ENCODE measurements at places on chromosomes 3 and 15.

- H3K27ac ChIP-seq = no peak overlapping the region
- no peaks in the 10 kb centered on the region for H3K36me3 ChIP-seq
- peaks cover 2% of the 10 kb centered on the region for H3K4me1 ChIP-seq
- no peak for DNase-seq
- H3K4me3 ChIP-seq = no peak overlapping the region
Measured at GRCh38 chr15:76178296-76179000, 118.7 kb downstream of the TMEM266 start.

DNA sequence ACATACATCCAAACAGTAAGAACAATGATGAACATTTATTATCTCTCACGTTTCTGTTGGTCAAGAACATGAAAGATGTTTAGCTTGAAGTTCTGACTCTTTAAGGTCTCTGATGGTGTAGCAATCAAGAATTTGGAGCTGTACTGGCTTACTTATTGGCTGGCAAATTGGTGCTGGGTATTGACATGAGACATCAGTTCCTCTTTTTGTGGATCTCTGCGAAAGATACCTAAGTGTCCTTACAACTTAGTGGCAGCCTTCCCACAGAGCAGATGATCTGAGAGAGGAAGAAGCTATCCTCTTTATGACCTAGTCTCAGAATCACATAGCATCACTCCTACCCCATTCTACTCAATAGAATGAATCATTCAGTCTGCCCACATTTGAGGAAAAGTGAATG, 309.8 kb upstream of the DCBLD2 start:
- H3K27ac ChIP-seq = no peak overlapping the region
- H3K4me1 ChIP-seq = no peaks in the 10 kb centered on the region
- H3K4me3 ChIP-seq = no peak overlapping the region
- no peaks in the 10 kb centered on the region for H3K27me3 ChIP-seq

DNA sequence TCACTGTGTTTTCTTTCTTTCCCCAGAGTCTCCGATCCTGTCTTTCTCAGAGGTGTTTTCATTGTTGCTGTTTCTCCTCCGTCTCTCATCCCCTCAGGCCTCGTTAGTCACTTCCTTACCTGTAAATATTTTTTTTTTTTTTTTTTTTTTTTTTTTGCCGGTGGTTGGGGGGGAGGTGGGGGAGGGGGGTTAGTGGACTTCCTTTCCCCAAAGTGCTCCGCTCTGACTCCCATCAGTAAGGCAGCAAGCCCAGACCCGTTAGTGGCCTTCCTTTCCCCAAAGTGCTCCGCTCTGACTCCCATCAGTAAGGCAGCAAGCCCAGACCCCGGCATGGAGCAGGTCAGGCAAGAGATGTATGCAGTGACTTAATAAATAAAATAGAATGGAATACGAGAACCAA, 97.1 kb upstream of the TNFAIP8L3 start:
- no peak overlapping the region for H3K4me3 ChIP-seq
- no peaks in the 10 kb centered on the region for H3K4me1 ChIP-seq
- peaks cover 21% of the 10 kb centered on the region for H3K27me3 ChIP-seq
- H3K36me3 ChIP-seq = no peaks in the 10 kb centered on the region
- no peak for DNase-seq
- no peak overlapping the region for H3K27ac ChIP-seq

DNA sequence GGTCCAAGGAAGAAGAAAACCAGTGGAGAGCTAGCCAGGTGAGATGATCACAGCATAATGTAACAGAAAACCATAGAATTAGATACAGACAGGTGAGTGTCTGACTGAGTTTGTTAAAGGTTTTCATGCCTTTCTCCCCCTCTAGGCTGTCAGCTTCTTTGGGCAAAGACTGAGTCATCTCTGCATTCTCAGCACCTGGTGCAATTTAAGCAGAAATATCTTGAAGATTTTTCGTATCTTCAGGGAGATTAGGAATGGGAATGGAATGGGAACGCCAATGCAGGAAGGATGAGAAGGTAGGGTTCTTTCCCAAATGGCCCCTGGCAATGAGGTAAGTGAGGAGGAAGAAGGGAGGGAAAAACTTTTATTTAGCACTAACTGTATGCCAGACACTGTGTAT, 122.0 kb upstream of the SLC7A14 start:
- H3K36me3 ChIP-seq = no peaks in the 10 kb centered on the region
- peaks cover 15% of the 10 kb centered on the region for H3K27me3 ChIP-seq
- H3K4me3 ChIP-seq = no peak overlapping the region
- H3K27ac ChIP-seq = no peak overlapping the region

DNA sequence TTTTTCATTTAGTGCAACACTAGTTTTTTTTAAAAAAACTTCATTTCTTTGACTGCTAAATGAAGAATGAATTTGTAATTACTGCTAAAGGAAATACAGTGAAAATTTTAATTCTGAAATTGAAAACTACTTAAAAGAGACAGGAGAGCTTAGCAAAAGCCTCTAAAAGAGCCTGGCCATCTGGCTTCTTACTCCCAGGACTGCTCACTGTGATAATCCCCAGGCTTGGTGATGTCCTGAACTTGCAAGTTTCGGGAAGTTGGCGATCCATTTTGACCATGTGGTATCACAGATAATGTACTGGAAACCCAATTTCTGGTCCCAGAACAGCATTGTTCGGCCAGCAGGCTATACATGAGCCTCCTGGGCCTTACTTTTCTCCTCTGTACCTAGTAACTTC, 292.1 kb downstream of the FGF12 start:
- DNase-seq = no peak
- H3K4me1 ChIP-seq = no peaks in the 10 kb centered on the region
- H3K27ac ChIP-seq = no peak overlapping the region
- H3K27me3 ChIP-seq = peaks cover 13% of the 10 kb centered on the region

DNA sequence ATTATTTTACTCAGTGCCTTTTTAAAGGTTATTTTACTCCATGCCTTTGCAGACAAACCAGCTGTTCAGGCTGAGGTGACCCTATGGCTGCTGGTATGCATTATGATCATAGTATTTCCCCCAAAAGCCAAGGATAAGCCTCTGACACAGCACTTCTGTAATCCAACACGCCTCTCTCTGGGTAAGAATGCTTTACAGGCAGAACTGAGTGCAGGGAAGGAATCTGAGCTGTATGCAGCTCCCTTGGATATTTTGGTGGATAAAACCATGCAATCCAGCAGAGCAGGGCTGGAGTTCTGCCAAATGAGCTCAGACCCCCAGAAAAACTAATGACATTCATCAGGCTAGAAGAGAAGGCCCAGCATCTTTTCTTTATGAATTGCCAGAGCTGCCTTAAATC, 11.7 kb upstream of the MAP1A start:
- no peaks in the 10 kb centered on the region for H3K27me3 ChIP-seq
- H3K36me3 ChIP-seq = no peaks in the 10 kb centered on the region
- no peak overlapping the region for H3K4me3 ChIP-seq
- peaks cover 5% of the 10 kb centered on the region for H3K4me1 ChIP-seq
- no peak overlapping the region for H3K27ac ChIP-seq

DNA sequence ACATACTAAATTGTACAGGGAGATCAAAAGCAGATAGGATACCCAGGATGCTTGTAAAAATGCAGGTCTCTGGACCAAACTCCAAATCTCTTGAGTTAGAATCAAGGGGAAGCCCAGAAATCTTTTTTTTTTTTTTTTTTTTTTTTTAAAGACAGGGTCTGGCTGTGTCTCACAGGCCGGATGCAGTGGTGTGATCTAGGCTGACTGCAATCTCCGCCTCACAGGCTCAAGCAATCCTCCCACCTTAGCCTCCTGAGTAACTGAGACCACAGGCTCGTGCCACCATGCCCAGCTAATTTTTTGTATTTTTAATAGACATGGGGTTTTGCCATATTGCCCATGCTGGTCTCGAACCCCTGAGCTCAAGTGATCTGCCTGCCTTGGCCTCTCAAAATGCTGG, 373.5 kb downstream of the SHQ1 start:
- H3K4me1 ChIP-seq = no peaks in the 10 kb centered on the region
- H3K27me3 ChIP-seq = peaks cover 4% of the 10 kb centered on the region
- no peaks in the 10 kb centered on the region for H3K36me3 ChIP-seq
- H3K4me3 ChIP-seq = no peak overlapping the region
- H3K27ac ChIP-seq = no peak overlapping the region
- DNase-seq = no peak

DNA sequence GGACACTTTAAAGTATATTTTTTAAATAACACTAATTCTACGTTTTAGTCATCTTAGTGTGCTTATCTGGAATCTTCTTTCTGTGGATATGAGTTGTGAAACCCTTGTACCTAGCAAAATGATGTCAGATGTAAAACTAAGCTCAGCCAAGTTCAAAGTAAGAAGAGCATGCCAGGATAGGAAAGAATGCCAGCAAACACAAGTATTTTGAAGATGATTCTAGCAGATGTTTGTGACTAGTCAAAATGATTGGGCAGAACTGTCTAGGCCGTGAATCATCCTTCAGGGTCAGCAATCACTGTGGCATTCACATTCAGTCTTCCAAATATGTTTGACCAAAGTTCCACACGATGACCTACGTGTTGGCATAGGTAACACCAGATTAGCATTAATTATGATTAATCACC, 5.4 kb upstream of the PLOD2 start:
- H3K27me3 ChIP-seq = peaks cover 6% of the 10 kb centered on the region
- no peak for DNase-seq
- H3K4me3 ChIP-seq = no peak overlapping the region

GRCh38 chr15:55740359-55740878, 2.5 kb downstream of the PRTG start:
- H3K36me3 ChIP-seq = no peaks in the 10 kb centered on the region
- H3K4me3 ChIP-seq = no peak overlapping the region
- peaks cover 13% of the 10 kb centered on the region for H3K27me3 ChIP-seq
- peaks cover 2% of the 10 kb centered on the region for H3K4me1 ChIP-seq
- no peak overlapping the region for H3K27ac ChIP-seq

DNA sequence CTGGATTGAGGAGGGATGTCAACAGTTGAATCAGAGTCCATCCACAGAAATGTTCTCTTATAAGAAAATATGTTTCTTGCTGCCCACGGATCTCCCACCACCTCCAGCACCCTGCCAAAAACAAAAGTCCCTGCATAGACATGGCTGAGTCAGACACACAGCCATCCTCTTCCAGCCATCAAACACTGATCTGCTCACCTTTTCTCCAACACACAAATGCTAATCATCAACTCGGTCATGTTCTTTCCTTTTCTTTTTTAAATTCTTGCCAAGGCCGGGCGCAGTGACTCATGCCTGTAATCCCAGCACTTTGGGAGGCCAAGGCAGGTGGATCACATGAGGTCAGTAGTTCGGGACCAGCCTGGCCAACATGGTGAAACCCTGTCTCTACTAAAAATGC, 110.7 kb upstream of the IL12A start:
- no peak overlapping the region for H3K27ac ChIP-seq
- no peak overlapping the region for H3K4me3 ChIP-seq
- H3K36me3 ChIP-seq = no peaks in the 10 kb centered on the region

DNA sequence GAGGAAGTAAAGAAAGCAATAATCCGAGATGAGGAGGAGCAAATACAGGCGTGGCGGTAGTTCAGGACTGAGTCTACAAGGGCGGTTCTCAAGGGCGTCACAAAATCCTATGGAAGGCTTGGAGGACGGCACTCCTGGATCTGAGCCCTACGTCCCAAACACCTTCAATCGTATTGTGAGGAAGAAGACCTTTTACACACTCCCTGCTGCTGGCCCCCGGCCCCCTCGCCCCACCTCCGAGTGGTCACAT, 747 bp downstream of the PLD1 start:
- peaks cover 5% of the 10 kb centered on the region for H3K36me3 ChIP-seq
- peaks cover 6% of the 10 kb centered on the region for H3K4me1 ChIP-seq
- DNase-seq = no peak

DNA sequence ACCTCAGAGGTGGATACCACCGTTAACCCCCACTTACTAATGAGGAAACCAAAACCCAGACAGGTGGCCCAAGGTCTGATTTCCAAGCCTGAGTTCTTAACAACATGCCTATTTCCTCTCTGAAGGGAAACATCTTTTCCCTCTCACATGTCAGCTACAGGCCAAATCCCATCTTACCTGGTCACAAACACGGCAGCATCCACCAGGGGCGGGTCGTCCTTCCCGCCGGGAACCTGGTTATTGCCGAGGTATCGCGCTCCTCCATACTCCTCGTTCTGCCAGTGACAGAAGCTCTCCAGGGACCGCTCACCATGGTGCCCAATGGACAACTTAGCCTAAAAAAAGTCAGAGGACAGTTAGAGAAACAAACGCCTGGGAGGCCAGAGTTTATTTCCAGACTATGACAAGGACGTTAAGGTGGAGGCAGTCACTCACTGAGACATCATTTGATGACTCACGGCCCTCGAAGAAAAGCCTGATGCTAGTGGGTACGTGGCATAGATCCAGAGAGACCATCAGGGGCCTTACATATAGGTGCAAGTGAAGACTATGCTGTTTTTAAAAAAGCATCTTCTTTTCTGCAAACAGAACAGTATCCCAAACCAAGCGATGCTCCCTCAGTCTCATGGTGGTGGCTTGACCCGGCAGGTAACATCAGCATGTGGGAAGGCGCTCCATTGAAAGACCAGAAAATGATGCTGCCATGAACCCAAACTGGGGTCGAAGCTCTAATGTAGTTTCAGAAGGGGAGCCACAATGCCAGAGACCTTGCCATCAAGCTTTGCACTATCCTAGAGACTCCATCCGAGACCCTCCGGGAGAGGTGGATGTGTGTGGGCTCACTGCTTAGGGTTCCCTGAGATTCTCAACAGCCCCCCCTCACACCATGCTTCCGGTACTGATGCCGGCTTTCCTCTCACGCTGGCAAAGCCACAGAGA, 80.2 kb downstream of the ADAMTS17 start:
- H3K27ac ChIP-seq = no peak overlapping the region
- H3K4me3 ChIP-seq = no peak overlapping the region
- H3K36me3 ChIP-seq = no peaks in the 10 kb centered on the region
- no peak for DNase-seq
- peaks cover 3% of the 10 kb centered on the region for H3K27me3 ChIP-seq
- H3K4me1 ChIP-seq = no peaks in the 10 kb centered on the region

- no peak overlapping the region for H3K27ac ChIP-seq
- H3K27me3 ChIP-seq = no peaks in the 10 kb centered on the region
- H3K36me3 ChIP-seq = no peaks in the 10 kb centered on the region
- DNase-seq = no peak
Measured at GRCh38 chr3:70824078-70824477, 511.6 kb upstream of the MDFIC2 start.

GRCh38 chr3:52299879-52300611, 12.4 kb downstream of the GLYCTK start:
- H3K4me3 ChIP-seq = no peak overlapping the region
- peaks cover 9% of the 10 kb centered on the region for H3K36me3 ChIP-seq
- no peak for DNase-seq
- peaks cover 22% of the 10 kb centered on the region for H3K4me1 ChIP-seq

DNA sequence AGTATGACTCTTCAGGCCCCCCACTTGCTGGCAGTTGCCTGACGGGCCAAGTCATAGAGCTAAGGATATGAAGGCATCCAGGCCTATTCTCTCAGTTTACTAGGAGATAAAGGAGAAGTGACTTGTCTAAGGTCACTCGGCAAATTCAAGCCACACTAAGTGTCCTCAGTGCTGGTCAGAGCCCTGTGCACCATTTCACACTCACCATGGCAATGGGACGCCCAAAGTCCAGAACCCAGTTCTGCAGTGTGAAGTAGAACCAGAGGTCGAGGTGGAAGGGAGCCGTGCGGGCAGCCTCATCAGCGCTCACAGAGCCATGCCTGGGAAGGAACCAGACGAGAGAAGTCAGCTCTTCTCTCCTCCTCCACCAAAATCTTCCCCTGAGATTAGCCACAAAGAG, 11.2 kb downstream of the CLN6 start:
- peaks cover 2% of the 10 kb centered on the region for H3K4me1 ChIP-seq
- H3K27me3 ChIP-seq = no peaks in the 10 kb centered on the region
- no peak for DNase-seq
- peaks cover 8% of the 10 kb centered on the region for H3K36me3 ChIP-seq

- DNase-seq = no peak
- no peak overlapping the region for H3K27ac ChIP-seq
- H3K27me3 ChIP-seq = no peaks in the 10 kb centered on the region
- H3K36me3 ChIP-seq = peaks cover 2% of the 10 kb centered on the region
- H3K4me3 ChIP-seq = no peak overlapping the region
Measured at GRCh38 chr15:39623529-39623931, 42.7 kb downstream of the THBS1 start.
